Central memory CD8-positive, alpha-beta T cell (primary cell): ENCODE measurements at places on chromosomes 2 and 18.

GRCh38 chr2:199310771-199311585 lies 146.8 kb downstream of the SATB2 start:
- no peak for DNase-seq

- no peak for DNase-seq
Measured at GRCh38 chr2:237715459-237715947, 83.1 kb upstream of the RBM44 start.

- DNase-seq, result no peak
Measured at GRCh38 chr2:168583710-168584521, 127.8 kb downstream of the CERS6 start.

DNA sequence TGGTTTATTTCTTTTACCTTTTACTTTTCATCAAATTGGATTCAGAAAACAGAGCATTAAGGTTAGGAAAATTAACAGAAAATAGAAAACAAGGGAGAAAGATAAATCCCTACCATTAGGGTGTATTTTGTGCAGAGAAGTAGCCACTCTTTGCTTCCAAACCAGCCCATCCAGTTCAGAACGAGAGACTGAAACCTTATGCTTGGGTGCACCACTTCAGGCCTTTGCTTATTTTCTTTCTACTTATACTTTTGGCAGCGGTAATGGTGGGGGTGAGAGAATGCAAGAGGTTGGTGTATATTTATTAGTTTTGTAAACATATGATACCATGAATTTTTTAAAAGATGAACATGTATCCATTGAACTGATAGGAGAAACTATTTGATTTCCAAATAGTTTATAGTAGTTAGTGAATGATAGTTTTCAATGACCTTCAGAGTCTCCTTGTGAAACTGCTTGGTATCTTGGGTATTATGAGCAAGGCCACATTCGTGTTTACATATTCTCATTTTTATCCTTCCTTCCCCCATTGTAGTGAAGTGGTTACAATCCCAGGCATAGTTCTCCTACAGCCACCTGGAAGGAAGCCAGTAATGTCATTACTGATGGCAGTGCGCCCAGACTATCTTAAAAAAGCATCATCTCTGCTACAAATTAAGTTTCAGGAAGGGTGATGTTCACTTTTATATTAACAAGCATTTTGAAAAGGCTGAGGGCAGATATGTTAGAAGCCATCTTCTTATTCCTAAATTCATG lies 60.8 kb downstream of the MFSD6 start:
- DNase-seq, result no peak

DNA sequence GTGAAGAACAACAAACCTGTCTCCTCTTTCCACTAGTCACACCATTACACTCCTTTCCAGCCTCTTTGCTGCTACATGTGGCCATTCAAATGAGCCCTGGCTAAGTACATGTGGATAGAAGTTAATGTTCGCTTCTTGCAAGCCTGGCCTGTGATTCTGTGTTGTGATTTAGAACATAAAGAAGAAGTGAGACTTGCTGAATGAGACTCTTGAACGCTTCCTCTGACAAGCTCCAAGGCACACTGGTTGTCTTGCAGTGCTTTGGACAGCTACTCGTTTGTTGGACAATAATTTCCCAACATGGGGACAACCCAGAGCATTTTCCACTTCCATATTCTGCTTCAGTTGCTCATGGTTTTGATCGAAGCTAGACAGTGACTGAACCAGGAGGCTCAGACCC lies 57.3 kb downstream of the CCDC74A start:
- DNase-seq, result no peak

- DNase-seq, result no peak
Measured at GRCh38 chr2:240922245-240922981, 16.3 kb downstream of the CROCC2 start.

DNA sequence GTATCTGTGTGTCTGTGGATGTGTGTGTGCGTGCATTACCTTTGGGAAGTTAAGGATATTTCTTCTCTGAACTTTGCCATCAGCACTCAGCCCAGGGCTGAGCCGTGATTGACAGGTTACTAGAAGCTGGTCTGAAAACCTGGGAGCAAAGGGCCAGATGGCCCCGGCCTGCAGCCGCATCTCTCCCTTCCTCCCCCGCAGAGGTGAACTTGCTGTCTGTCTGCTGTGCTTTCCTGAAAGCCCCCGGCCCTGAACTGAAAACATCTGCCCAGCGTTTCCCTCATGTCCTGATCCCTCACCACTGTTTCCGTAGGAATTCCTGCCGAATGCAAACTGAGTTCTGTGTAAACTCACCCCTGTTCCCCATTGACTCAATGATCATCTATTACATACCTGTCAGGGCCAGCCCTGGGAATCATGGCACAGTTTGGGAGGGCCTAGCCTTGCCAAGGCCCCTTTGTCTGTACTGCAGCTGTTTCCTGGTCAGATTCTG lies 45.8 kb downstream of the MYCN start:
- DNase-seq, result no peak

DNA sequence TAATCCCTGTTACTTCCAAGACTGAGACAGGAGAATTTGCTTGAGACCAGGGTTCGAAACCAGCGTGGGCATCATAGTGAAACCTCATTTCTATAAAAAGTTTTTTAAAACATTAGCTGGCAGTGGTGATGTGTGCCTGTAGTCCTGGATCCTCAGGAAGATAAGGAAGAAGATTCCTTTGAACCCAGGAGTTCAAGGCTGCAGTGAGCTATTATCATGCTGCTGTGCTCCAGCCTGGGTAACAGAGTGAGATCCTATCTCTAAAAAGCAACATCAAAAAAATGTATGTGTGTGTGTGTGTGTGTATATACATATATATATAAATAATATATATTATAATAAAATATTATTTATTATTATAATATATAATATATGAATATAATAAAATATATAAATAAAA lies 1417.6 kb upstream of the CDH2 start:
- no peak for DNase-seq

DNA sequence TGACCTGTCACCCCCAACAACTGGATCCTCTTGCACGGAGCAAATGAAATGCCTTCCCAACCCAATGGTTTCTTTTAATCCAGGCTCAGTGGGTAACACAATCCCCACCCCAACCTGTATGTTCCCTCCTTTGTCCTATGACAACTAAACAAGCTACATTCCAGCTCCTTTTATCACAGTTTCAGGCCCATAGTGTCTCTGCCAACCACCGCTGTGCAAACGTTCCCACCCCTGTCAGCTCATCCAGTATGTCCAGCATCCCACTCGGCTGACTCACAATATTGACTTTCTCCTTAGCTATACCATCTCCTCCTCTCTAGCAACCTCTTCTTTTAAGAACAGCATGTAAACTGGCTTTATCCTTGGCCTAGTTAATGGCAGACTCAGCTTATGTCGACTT lies 117.9 kb upstream of the PPP1CB start:
- no peak for DNase-seq

DNA sequence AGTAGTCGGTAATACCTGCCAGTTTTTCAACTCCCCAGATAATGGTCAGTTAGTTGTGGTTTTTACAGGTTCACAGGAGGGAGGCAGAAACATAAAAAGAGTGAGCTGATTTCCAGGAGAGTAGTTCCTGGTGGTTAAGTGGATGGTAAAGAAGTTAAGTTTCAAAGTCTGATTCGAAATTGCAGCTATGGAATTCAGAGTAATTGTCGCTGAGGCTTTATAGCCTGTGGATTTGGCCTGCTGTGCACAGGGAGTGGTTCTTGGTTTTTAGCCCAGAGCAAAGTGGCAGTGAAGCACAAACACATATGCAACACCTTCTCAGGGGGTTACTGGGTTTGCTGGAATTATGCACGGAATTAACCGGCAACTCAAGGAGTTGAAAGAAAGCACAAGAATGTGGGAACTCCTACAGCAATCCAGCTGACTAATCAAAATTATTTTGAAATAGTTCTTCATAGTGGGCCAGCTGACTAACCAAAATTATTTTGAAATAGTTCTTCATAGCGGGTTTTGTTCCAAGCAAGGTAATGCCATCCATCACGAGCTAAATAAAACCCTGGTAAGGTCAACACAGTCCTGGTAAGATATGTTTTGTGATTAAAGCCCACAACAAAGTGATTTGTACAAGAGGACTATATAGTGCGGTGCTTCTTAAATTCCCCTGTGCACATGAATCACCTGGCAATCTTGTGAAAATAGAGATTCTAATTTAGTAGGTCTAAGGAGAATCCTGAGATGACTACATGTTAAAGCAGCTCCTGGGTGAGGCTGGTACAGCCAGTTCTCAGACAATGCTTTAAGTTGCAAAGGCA lies 94.4 kb downstream of the SGPP2 start:
- DNase-seq, result no peak

DNA sequence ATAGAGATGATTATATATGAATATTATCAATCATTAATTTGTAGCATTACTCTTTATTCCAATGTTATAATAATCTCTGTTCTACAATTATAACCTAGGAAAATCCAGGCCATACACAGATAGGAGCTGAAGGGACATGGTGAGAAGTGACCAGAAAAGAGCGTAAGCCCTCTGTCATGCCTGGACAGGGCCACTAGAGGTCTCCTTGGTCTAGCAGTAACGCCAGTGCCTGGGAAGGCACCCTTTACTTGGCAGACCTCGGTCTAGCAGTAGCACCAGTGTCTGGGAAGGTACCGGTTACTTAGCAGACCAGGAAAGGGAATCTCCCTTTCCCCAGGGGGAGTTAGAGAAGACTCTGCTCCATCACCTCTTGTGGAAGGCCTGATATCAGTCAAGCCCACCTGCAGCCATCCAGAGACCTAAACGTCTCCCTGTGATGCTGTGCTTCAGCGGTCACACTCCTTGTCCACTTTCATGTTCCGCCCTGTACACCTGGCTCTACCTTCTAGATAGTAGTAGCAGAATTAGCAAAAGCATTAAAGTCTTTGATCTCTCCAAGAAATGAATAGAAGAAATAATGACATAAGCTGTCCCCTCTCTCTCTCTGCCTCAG lies 447.5 kb upstream of the FSIP2 start:
- DNase-seq, result no peak

DNA sequence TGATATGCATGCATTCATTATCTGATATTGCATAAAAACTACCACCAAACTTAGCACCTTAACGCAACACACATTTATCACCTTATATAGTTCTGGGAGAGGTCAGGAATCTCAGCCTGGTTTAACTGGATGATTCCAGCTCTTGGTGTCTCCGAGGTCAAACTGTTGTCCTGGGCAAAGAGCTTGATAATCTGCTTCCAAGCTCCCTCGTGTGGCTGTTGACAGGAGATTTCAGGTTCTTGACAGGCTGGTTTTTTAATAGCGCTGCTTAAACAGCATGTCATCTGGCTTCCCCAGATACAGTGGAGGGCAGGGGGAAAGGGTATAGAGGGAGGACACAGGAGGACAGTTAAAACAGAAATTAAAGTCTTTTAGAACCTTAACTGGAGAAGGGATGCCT lies 785.0 kb downstream of the CNTNAP5 start:
- DNase-seq, result no peak

- no peak for DNase-seq
Measured at GRCh38 chr2:166439078-166439477, 55.0 kb downstream of the SCN7A start.

GRCh38 chr2:227214622-227215041 lies 50.2 kb downstream of the COL4A3 start:
- DNase-seq, result no peak

GRCh38 chr2:47323009-47323821 lies 79.7 kb upstream of the MSH2 start:
- peak; percentile 29 for DNase-seq

DNA sequence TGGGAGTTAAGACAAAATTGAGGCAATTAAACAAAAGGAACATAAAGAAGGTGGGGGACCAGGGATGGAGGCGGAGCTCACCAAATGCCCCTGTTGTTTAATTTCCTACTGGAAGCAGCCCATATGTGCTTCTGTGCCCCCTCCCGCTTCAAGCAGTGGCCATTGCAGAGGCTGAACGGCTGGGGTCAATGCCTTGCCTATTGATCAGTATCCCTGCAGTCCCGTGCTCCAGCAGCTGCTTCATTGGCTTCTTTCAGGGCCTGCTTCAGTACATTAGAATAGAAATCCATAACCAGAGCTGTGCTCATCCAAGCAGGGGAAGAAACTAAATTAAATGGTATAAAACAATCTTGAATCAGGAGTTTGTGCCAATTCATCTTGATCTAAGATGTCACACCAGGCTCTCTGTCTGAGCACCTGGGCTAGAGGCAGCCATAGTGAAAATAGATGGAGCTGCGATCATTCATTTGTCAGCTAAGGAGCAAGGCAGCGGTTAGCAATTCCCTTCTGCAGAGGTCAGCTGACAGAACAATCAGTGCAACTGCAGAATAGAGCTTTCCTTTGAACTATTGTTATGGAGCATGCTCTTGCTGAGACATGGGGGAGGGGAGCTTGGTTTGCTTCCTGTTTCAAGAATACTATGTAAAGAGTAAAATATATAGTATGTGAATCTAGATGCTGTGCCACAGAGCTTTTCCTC lies 222.4 kb downstream of the WDR7 start:
- DNase-seq, result no peak

- DNase-seq, result no peak
Measured at GRCh38 chr18:45497595-45498286, 117.5 kb upstream of the SLC14A2 start.

- DNase-seq, result no peak
Measured at GRCh38 chr18:33717339-33717738, 139.3 kb downstream of the ASXL3 start.

- no peak for DNase-seq
Measured at GRCh38 chr2:169139145-169139544, 69.8 kb downstream of the DHRS9 start.

GRCh38 chr2:168723275-168723899 lies 79.0 kb upstream of the NOSTRIN start:
- DNase-seq, result no peak

DNA sequence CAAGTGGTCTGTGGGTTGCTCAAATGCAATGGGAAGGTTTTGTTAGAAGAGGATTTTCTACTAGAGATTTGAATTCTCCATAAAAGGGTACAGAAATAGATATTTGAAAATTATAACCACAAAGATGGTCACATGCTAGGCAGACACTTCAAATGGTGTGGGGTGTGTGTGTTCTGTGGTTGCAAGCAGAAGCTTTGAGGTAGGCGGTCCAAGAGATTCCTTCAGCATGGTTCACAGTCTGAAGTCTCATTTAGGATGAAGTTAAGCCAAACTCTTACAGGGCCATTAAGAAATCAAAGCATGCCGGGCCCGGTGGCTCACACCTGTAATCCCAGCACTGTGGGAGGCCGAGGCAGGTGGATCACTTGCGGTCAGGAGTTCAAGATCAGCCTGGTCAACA lies 38.3 kb upstream of the RMDN2 start:
- DNase-seq, result no peak

DNA sequence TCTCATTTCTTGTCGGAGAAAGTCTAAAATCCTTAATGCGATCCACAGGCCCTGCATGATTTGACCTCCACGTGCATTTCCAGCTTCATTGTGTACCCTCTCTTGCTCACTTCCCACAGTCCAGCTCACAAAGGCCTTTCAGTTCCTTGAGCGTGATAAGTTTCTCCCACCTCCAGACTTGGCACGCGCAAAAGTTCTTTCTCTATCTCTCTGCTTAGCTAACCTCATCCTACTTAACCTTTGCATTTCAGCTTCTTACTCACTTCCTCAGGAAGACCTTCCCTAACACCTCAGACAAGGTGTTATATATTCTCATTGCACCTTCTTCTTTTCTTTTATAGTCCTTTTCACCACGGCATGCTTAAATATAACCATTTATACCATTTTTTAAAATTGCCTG lies 124.8 kb upstream of the XPO1 start:
- no peak for DNase-seq
